Renal cortex interstitium (tissue), 15 donors: ENCODE measurements at places on chromosomes 6 and 20.

DNA sequence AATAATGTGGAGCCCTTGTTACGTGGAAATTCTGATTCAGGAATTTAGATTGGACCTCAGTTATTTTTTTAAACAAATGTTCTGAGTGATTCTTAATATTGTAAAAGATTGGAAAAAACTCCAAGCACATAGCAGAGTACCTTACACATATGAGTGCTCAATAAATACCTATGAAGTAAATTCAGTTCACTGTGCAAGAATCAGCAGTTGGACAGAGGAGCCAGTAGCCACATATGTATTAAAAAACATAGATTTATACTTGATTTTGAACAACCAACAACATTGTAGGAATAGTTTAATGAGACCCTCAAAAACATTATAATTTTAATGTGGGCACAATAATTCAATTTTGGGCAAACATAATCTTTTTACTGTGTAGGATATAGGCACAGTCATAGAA, 109.3 kb upstream of the B3GAT2 start:
- DNase-seq: no peak

DNA sequence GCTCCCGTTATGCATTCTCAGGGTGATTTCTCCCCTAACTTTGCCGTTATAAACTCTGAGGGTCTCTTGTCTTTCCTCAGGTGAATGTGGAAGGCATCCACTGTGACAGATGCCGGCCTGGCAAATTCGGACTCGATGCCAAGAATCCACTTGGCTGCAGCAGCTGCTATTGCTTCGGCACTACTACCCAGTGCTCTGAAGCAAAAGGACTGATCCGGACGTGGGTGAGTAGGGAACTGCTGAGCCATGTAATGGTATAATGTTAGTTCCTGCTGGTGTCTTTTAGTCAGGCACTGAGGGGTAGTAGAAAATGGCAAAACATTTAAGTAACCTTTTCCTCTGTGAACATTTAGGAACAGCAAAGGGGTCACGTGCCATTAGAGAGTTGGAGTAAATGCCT, 395.4 kb downstream of the ARHGAP18 start:
- no peak for DNase-seq

- DNase-seq: no peak
Observed at GRCh38 chr6:9487128-9487527, 927.7 kb downstream of the TFAP2A start.

DNA sequence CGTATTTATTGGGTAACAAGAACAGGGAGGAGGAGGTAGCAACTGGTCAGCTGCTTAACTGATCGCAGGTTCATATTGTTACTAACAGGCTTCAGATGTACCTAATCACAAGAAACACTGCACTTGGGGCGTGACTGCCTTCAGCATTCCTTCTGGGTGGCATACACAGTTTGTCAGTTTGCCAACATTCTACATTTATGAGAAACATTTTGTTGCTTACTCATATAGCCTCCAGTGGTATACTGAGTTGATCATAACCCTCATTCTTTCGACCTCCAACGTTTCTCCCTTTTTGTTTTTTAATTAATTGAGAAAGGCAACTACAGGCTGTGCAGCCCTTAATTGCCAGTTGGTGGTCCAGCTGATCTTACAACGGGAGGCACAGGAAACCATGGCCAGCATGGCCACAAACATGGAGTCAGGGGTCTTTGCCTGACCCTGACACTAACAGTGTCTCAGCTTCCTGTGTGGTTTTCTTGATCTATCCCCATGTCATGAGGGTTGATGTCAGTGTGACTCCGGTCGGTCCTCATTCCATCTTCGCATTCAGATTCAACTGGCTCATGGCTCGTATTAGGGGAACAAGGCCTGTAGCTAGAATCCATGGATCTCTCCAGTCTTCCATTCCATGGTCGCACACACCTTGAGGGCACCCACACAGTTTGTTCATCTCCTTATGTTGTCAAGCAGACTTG, 9.4 kb downstream of the EPB41L2 start:
- no peak for DNase-seq

- no peak for DNase-seq
Observed at GRCh38 chr20:7765221-7765620, 175.0 kb downstream of the HAO1 start.

GRCh38 chr20:15320941-15321340, 983.5 kb upstream of the FLRT3 start:
- no peak for DNase-seq
